ENCODE measurements at places on chromosomes 5 and 9. TPM values are rescaled to one million over a fixed set of nuclear protein-coding genes. Genes with fewer than 3 reads are reported as not detected.
A peak's percentile ranks its signal among the peaks of the same experiment; 100 is the strongest.

The SPATA31E1 gene
- total RNA-seq, result not detected

DNA sequence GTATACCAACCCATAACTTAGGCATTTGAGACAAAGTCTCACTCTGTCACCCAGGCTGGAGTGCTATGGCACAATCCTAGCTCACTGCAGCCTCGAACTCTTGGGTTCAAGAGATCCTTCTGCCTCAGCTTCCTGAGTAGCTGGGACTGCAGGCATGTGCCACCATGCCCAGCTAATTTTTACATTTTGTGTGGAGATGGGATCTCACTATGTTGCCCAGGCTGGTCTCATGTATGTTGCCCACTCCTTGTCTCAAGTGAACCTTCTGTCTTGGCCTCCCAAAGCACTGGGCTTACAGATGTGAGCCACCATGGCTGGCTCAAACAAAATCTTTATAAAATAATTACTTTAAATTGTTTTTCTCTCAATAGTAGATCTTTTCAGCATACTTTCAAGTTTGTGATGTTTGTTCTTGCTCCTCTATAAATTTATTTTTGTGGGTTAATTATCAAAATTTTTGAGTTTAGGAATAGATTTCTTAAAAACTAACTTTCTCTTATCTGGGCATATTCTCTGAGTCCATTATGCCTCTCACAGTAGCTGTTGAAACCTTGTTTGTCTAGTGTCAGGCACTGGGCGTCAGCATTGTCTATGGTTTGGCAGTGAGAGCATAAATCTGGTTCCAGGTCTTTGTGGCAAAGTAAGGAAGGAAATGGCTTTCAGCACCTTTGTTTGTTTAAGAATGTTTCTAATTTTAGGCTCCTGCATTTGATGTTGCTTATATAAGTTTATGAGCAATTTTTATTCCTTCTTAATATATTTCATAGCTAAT is 38.7 kb downstream of the NLN start:
- no peaks in the 10 kb centered on the region for H3K4me1 ChIP-seq
- H3K27me3 ChIP-seq, result no peaks in the 10 kb centered on the region
- DNase-seq, result no peak

The ISOC1 gene
- 6.3 TPM for total RNA-seq

- no peaks in the 10 kb centered on the region for H3K36me3 ChIP-seq
- H3K4me1 ChIP-seq, result no peaks in the 10 kb centered on the region
- no peak for DNase-seq
- H3K4me3 ChIP-seq, result no peak overlapping the region
Measured at GRCh38 chr5:162299793-162300192, 232.2 kb downstream of the GABRG2 start.

- H3K4me1 ChIP-seq, result peaks cover 39% of the 10 kb centered on the region
- DNase-seq, result no peak
- H3K4me3 ChIP-seq, result no peak overlapping the region
- H3K36me3 ChIP-seq, result peaks cover 37% of the 10 kb centered on the region
- H3K27ac ChIP-seq, result peak overlapping the region; percentile 47
Measured at GRCh38 chr5:172102913-172103626, 85.0 kb downstream of the STK10 start.

GRCh38 chr5:81315830-81316229 is 14.4 kb downstream of the ZCCHC9 start:
- H3K4me1 ChIP-seq, result no peaks in the 10 kb centered on the region
- DNase-seq, result no peak
- H3K4me3 ChIP-seq, result no peak overlapping the region
- peaks cover 17% of the 10 kb centered on the region for H3K36me3 ChIP-seq

The PNPLA7 gene
- total RNA-seq, result 24.6 TPM

The PFN3 gene
- not detected for total RNA-seq

DNA sequence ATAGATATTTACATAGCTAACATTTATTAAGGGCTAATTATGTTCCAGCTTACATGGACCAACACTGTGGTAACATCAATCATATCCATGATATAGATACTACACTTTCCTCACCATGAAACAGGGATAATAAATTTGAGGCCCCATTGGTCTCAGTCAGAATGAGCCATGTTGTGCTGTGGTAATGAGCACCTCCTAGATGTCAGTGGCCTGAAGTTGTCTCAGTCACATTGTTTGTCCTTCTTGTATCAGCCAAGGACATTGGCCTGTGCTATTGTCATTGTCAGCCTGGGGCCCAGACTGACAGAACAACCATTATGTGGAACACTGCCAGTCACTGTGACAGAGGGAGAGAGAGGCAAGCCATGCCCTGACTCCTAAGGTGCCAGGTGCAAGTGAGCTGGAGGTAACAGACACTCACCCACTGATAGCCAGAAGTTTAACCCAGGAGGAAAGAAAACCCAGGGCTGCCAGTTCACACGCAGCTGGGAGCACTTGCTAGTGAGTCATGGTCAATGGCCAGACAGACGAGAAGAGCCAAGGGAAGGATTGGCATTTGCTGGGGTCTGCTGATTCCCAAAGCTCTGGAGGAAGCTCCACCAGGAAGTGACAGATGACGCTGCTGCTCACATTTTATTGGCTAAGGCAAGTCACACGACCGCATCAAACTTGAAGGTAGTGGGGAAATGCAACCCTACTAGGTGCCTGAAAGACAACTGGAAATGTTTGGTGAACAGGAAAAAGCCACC is 224.2 kb downstream of the MELK start:
- H3K27ac ChIP-seq, result no peak overlapping the region
- no peaks in the 10 kb centered on the region for H3K27me3 ChIP-seq
- no peak overlapping the region for H3K4me3 ChIP-seq
- no peaks in the 10 kb centered on the region for H3K36me3 ChIP-seq

DNA sequence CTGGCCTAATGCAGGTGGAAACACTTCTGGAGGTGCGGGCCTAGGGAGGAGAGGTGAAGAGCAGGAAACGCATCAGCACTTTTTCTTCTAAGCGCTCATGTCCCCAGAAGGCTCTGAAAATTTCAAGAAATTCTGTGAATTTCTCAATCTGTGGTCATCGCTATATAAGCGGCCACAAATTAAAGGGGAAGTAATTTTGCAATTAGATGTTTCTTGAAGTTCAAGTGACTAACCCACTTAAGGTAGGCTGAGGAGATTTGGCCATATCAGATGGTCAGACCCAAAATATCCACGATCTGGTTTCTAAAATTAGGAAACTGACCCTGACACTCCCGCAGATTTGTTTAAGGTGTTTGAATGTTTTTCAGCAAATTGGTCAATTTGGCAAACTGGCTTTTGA is 16.6 kb upstream of the HMGCR start:
- peaks cover 4% of the 10 kb centered on the region for H3K4me1 ChIP-seq
- H3K4me3 ChIP-seq, result no peak overlapping the region
- H3K27ac ChIP-seq, result peak overlapping the region; percentile 81
- H3K36me3 ChIP-seq, result no peaks in the 10 kb centered on the region
- no peak for DNase-seq

- H3K36me3 ChIP-seq, result no peaks in the 10 kb centered on the region
- no peaks in the 10 kb centered on the region for H3K4me1 ChIP-seq
- H3K27ac ChIP-seq, result no peak overlapping the region
- H3K27me3 ChIP-seq, result no peaks in the 10 kb centered on the region
Measured at GRCh38 chr5:157620776-157621175, 31.5 kb downstream of the SOX30 start.

The UBAC1 gene
- total RNA-seq, result 42.0 TPM

GRCh38 chr5:38613490-38613889 is 57.0 kb upstream of the LIFR start:
- no peak for DNase-seq
- H3K4me1 ChIP-seq, result peaks cover 11% of the 10 kb centered on the region
- no peak overlapping the region for H3K4me3 ChIP-seq
- H3K27ac ChIP-seq, result no peak overlapping the region
- H3K27me3 ChIP-seq, result no peaks in the 10 kb centered on the region

The RNF130 gene
- 106 TPM for total RNA-seq

The PTGER4 gene
- total RNA-seq, result 44.2 TPM

The CCNH gene
- 39.1 TPM for total RNA-seq

The TERT gene
- not detected for total RNA-seq
